Vagina (tissue), 2 donors: ENCODE measurements at places on chromosomes 1 and 21. TPM values are rescaled to one million over a fixed set of nuclear protein-coding genes. Genes with fewer than 3 reads are reported as not detected.

DNA sequence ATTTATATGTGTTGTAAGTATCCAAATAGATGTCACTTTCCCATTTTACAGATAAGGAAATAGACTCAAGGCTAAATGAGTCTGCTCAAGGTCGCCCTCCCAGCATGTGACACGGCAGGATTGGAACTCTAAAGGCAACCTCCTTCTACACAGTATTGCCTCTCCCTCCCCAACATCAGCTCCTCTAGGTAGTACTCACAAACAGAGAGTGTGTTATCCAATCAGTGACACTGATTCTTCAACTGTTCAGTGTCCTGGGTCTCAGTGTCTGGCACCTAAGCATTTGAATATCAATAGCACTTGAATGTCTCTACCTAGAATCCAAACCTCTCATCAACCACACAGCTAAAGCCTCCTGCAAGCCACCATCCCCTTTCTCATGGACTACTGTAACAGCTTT, 87.1 kb downstream of the DAB1 start:
- H3K4me1 ChIP-seq, result no peaks in the 10 kb centered on the region
- H3K36me3 ChIP-seq, result no peaks in the 10 kb centered on the region
- H3K4me3 ChIP-seq, result no peak overlapping the region
- H3K27ac ChIP-seq, result no peak overlapping the region
- no peaks in the 10 kb centered on the region for H3K27me3 ChIP-seq

GRCh38 chr21:42493109-42494060, 2.6 kb downstream of the RSPH1 start:
- H3K27ac ChIP-seq, result no peak overlapping the region
- DNase-seq, result no peak
- no peak overlapping the region for H3K4me3 ChIP-seq
- peaks cover 12% of the 10 kb centered on the region for H3K4me1 ChIP-seq
- no peaks in the 10 kb centered on the region for H3K27me3 ChIP-seq
- no peaks in the 10 kb centered on the region for H3K36me3 ChIP-seq

DNA sequence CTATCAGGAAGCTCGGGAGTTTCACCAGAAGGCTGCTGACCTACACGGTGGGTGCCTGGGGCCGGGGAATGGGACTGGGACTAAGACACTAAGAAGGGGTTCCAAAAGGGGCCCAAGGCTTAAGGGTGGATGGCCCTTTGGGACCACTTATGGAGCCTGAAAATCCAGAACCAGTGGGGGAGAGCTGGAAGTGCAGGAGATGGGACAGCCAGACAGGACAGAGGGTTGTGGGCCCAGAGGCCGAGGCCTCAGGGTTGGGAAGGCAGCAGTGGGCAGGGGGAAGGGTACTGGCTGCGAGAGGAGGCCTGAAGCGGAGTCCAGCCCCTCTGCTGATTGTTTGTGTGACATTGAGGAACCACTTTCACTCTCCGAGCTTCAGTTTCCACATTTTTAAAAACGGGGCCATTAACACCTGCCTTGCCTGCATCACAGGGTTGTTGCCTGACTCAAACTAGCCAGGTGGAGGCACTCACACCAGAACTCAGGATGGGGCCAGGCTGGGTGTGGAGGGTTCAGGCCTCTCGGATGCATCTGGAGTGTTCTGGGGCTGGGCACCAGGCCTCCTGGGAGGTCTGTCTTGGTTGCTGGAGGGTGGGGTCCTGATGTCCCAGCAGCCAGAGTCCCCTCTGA, 3.0 kb downstream of the TTC24 start:
- no peaks in the 10 kb centered on the region for H3K4me1 ChIP-seq
- no peaks in the 10 kb centered on the region for H3K27me3 ChIP-seq
- no peak for DNase-seq
- H3K36me3 ChIP-seq, result no peaks in the 10 kb centered on the region
- no peak overlapping the region for H3K27ac ChIP-seq
- H3K4me3 ChIP-seq, result no peak overlapping the region

GRCh38 chr1:89894210-89895201, 73.7 kb downstream of the LRRC8D start:
- H3K27me3 ChIP-seq, result no peaks in the 10 kb centered on the region
- H3K27ac ChIP-seq, result no peak overlapping the region
- peak; percentile 25 for DNase-seq
- no peaks in the 10 kb centered on the region for H3K4me1 ChIP-seq

GRCh38 chr1:199303035-199303434, 664.2 kb downstream of the PTPRC start:
- DNase-seq, result no peak
- H3K27ac ChIP-seq, result no peak overlapping the region
- no peaks in the 10 kb centered on the region for H3K27me3 ChIP-seq

GRCh38 chr1:226404063-226404903, 3.6 kb downstream of the PARP1 start:
- no peak overlapping the region for H3K27ac ChIP-seq
- no peak overlapping the region for H3K4me3 ChIP-seq
- no peaks in the 10 kb centered on the region for H3K27me3 ChIP-seq
- peaks cover 66% of the 10 kb centered on the region for H3K4me1 ChIP-seq
- peaks cover 28% of the 10 kb centered on the region for H3K36me3 ChIP-seq

GRCh38 chr1:10824821-10825540, 28.5 kb upstream of the CASZ1 start:
- H3K36me3 ChIP-seq, result no peaks in the 10 kb centered on the region
- no peak overlapping the region for H3K4me3 ChIP-seq
- peaks cover 25% of the 10 kb centered on the region for H3K4me1 ChIP-seq
- no peak for DNase-seq

DNA sequence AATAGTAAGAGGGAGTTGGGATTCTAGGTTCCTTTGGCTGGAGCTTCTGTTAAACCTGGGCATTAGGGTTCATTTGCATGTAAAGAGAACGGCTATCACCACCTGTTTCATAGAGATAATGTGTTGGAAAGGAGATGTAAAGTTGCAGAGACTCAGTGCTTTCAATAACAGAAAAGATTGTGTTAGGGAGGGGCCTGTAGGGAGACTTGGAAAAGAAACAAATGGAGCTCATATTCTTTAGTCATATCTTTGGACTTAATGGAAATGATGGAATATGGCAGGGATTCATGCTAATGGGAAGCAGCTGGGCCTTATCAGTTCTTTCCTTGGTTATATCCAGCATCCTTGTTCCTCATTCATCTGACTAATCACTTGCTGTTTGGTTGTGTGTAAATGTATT, 144.9 kb downstream of the CD247 start:
- H3K36me3 ChIP-seq, result no peaks in the 10 kb centered on the region
- no peak overlapping the region for H3K27ac ChIP-seq
- DNase-seq, result no peak
- H3K27me3 ChIP-seq, result no peaks in the 10 kb centered on the region

Gene PTGFR
- 4.4 TPM for total RNA-seq

Gene CD52
- total RNA-seq, result 8.1 TPM

Gene HSD3B1
- not detected for total RNA-seq

Gene ZNF695
- total RNA-seq, result 0.49 TPM
